ENCODE measurements at places on chromosomes 7 and 10.

- DNase-seq = peak; percentile 43
These were observed 6.7 kb upstream of the SMNDC1 start for GRCh38 chr10:110311357-110311949.

- DNase-seq = no peak
These were observed 495.5 kb upstream of the ZWINT start for GRCh38 chr10:56856569-56856968.

GRCh38 chr10:46292573-46293023 lies 5.8 kb downstream of the ANTXRL start:
- no peak for DNase-seq

- DNase-seq = no peak
These were observed 110.2 kb downstream of the MAPK8 start for GRCh38 chr10:48416584-48417232.

GRCh38 chr7:106050002-106050745 lies 61.9 kb downstream of the SYPL1 start:
- no peak for DNase-seq

- DNase-seq = no peak
These were observed 161.2 kb upstream of the TNRC18 start for GRCh38 chr7:5584821-5585220.

DNA sequence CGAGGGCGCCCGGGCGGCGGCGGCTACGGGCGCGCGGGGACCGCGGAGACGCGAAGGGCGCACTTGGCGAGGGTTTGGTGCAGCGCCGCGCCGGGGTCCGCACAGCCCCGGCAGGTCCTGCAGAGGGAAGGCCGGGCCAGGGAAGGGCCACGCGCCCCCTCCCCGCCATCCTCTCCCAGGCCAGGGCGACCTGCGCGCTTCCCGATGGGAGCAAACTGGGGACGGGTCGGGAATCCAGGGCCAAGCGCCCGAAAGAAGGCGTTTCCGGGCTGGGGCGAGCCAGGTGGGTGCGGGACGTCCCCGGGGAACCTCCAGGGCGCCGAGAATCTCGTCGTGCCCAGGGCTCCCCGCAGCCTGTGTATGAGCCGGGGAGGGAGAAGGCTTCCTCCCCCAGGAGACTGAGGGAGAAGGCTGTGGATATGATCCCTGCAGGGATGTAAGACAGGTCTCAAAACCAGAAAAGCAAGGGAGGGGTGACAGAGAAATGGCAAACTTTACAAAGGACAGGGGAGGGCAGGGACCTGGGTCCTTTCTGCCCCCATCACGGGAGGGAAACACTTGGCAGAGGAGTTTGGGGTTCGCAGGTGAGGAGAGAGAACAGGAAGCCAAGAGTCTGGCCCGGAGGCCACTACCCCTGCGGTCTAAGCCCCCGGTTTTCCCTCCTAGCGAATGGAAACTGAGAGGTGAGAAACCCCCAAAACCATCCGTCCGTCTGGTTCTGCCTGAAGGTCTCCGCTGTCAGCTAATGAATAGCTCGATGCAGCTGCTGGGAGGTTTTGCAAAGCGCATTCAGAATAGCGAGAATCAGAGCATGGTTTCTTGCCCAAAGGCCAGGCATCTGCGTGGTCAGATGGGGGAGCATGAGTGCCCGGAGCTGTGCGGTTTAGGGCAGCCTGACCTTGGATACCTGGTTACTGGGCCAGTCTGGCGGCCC lies 674 bp downstream of the AMZ1 start:
- no peak for DNase-seq

GRCh38 chr7:100612730-100613390 lies 520 bp downstream of the MOSPD3 start:
- no peak for DNase-seq
